WTC11 (cell line): ENCODE measurements at places on chromosomes 12 and 14. TPM values are rescaled to one million over a fixed set of nuclear protein-coding genes. Genes with fewer than 3 reads are reported as not detected.

EFCAB11 gene
- total RNA-seq, result 15.5 to 18.8 TPM (median 18.0 TPM) in 3 replicates

RTN1 gene
- 1.1 to 2.8 TPM (median 1.5 TPM) in 3 replicates for total RNA-seq

GPR68 gene
- total RNA-seq, result 0.21 to 0.28 TPM (median 0.27 TPM) in 3 replicates

DNA sequence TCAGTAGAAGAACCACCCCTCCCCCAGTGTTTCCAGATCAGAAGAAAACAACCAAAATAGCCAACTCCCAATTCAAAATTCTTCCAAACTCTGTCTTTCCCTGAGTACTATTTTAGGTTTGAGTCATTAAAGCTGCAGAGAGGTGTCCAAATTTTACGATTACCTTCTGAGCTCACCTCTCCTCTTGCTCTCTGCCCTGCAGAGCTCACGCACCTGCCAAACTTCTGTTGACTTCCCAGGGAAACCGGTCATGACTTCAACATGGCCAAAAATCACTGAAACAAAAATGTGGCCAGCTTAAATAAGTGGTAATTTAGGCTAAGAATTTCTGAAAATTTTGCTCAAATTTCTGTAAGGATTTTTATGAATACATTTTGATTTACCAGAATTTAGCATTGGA, 70.9 kb upstream of the OTX2 start:
- no peak overlapping the region for H3K4me3 ChIP-seq
- DNase-seq, result no peak
- no peaks in the 10 kb centered on the region for H3K36me3 ChIP-seq
- no peak overlapping the region for H3K27ac ChIP-seq

- no peak for DNase-seq
- H3K36me3 ChIP-seq, result no peaks in the 10 kb centered on the region
- H3K4me3 ChIP-seq, result no peak overlapping the region
- H3K27me3 ChIP-seq, result no peaks in the 10 kb centered on the region
Measured at GRCh38 chr14:96663076-96663475, 134.1 kb upstream of the VRK1 start.

GRCh38 chr12:54240971-54241588, 38.8 kb downstream of the CBX5 start:
- H3K27me3 ChIP-seq, result no peaks in the 10 kb centered on the region
- H3K4me3 ChIP-seq, result no peak overlapping the region
- H3K27ac ChIP-seq, result peak overlapping the region; percentile 64
- no peaks in the 10 kb centered on the region for H3K4me1 ChIP-seq
- no peak for DNase-seq

DNA sequence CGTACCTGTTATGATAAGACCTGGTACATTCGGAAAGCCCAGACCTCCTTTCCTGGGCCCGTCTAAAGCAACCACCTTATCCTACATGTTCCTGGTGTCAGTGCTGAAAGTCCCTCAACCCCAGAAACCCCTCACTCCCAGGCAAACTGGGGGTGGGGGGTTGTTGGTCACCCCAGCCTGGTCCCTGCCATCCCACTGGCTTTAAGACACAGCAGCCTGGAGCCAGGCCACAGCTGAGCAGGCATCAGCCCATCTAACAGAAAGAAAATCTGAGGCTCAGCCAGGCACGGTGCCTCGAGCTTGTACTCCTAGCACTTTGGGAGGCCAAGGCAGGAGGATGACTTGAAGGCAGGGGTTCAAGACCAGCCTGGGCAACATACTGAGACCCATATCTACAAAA, 4.5 kb downstream of the SELPLG start:
- DNase-seq, result no peak
- no peak overlapping the region for H3K4me3 ChIP-seq
- H3K4me1 ChIP-seq, result peaks cover 24% of the 10 kb centered on the region
- H3K27ac ChIP-seq, result no peak overlapping the region
- no peaks in the 10 kb centered on the region for H3K27me3 ChIP-seq

- H3K27me3 ChIP-seq, result no peaks in the 10 kb centered on the region
- no peak overlapping the region for H3K27ac ChIP-seq
- no peak overlapping the region for H3K4me3 ChIP-seq
- H3K36me3 ChIP-seq, result peaks cover 64% of the 10 kb centered on the region
- H3K4me1 ChIP-seq, result no peaks in the 10 kb centered on the region
- no peak for DNase-seq
Measured at GRCh38 chr12:101298426-101298825, 18.5 kb downstream of the UTP20 start.

GRCh38 chr12:6695313-6696045, 5.1 kb downstream of the PIANP start:
- peaks cover 22% of the 10 kb centered on the region for H3K27me3 ChIP-seq
- H3K36me3 ChIP-seq, result no peaks in the 10 kb centered on the region
- DNase-seq, result no peak
